ENCODE measurements at places on chromosomes 16 and 17.

DNA sequence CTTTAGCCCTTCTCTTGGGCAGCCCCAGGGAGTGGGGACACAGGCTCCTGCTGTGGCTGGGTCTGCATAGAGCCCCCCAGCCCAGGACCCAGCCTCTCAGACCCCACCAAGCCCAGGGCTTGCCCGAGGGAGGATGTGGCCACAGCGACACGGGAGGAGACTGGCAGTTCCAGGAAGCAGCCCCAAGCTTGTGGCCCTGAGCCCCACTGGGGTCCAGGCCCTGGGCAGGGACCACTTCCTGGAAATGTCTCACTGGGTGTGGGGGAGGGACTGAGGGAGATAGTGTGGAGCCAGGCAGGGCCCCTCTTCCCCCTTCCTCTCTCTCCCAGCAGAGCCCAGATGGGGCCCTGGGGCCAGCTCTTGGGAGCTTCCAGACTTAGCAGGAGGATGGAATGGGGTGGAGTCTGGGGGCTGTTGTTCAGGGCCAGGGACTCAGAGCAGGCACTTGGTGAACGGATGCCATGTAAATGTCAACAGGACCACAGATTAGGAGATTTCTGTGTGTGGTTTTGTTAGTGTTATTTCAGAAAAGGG, 35.3 kb downstream of the ADGRG5 start:
- no peak for DNase-seq

DNA sequence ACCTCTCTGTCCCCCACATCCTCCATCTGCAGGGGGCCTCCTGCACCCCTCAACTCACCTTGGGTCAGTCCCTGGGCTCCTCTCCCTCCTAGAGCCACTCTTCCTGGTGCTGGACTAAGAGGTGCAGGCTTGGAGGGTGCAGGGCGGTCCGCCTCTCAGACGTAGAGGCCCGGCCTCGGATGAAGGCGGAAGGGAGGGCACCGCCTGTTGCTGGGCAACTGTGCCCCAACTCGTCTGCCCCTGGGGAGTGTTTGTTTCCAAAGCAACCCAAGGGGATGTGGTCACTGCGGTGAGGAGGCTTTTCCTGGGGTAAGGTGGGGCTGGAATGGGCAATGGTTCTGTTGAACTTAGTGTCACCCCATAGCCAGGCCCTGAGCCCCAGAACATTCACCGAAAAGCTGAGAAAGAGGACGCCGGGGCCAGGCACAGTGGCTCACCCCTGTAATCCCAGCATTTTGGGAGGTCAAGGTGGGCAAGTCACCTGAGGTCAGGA, at the start of gene C16orf54:
Gene C16orf54, minus strand, starts transcription at position 138 of the 493 bp plus-strand sequence. CDS start 1,039 bp downstream, outside the sequence.
- DNase-seq: no peak

- DNase-seq: no peak
Measured at GRCh38 chr16:10367616-10368188, 18.2 kb upstream of the ATF7IP2 start.

DNA sequence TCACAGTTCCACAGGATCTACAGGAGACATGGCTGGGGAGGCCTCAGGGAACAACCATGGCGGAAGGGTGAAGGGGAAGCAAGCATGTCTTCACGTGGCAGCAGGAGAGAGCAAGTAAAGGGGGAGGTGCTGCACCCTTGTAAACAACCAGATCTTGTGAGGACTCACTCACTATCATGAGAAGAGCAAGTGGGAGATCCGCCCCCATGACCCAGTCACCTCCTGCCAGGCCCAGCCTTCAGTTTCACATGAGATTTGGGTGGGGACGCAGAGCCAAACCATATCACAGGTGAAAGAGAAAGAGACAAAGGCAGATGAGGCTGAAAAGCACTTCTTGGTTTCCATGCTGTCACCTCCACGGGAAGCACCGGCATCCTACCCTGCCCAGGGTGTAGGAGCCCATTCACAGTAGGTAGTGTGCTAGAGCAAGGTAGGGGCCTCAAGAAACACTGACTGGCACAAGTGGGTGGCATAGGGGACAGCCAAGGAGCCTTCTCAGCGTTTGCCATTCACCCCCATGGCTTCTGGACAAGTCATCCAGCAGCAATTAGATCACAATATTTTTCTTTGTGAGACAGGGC, 6.6 kb downstream of the NARF start:
- DNase-seq: no peak

GRCh38 chr17:71869293-71869692, 251.5 kb upstream of the SOX9 start:
- DNase-seq: no peak

DNA sequence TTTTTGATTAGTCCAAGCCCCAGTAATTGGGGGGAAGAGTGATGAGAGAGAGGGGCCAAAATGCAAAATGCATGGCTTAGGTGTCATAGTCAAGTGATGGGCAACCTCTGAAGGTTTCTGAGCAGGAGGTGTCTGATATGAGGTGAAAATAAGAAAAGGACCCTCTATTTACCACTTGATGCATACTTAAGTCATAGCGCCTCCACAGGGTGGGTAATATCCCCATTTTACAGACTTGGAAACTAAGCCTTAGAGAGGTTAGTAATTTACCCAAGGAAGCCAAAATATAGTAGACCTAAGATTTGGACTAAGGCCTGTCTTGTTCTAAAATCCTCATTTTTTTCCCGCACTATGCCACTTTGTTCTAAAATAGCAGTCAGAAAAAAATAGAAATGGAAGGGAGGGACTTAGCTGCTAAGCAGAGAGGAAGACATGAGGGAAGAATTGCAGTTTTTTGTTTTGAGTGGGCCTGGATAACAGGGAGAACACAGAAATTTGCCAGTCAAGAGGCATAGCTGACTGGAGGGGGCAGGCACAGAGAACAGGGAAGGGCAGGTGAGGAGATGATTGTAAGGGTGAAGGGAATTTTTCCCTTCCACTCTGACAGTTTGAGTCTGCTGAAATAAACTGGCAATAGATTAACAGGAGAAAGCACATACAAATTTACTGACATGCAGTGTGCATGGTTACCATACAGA, 2.3 kb upstream of the GRB2 start:
- DNase-seq: no peak

- peak; percentile 44 for DNase-seq
Measured at GRCh38 chr16:86899757-86900156, 321.4 kb downstream of the FOXL1 start.

GRCh38 chr17:57608369-57609124, 136.6 kb downstream of the CCDC182 start:
- no peak for DNase-seq

DNA sequence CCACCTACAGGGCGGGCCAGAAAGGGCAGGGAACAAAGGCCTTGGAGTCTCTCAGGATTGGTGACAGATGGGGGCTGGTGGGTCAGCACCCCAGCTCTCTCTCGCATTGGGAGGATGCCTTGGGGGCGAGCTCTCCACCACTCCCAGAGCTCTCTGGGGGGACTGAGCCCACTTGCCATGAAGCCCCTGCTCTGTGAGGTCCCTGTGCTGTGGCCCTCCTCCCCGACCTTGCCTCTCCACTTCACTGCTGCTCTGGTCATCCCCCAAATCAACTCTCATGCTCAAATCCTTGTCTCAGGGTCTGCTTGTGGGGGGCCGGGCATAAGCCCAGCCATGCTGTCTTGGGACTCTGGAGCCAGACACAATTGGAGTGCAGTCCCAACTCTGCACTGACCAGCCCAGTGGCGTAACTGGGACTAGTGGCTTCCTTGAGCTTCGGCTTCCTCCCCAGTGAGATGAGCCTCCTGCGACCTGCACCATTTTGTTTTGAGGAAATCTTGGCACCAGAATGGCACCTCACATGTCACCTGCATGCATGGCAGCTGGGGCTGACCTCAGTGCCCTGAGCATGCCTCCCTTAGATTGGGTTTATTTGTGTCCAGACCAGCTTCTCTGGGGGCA, 184.5 kb downstream of the IRF8 start:
- no peak for DNase-seq

GRCh38 chr17:61847659-61848058, 15.7 kb downstream of the BRIP1 start:
- no peak for DNase-seq

DNA sequence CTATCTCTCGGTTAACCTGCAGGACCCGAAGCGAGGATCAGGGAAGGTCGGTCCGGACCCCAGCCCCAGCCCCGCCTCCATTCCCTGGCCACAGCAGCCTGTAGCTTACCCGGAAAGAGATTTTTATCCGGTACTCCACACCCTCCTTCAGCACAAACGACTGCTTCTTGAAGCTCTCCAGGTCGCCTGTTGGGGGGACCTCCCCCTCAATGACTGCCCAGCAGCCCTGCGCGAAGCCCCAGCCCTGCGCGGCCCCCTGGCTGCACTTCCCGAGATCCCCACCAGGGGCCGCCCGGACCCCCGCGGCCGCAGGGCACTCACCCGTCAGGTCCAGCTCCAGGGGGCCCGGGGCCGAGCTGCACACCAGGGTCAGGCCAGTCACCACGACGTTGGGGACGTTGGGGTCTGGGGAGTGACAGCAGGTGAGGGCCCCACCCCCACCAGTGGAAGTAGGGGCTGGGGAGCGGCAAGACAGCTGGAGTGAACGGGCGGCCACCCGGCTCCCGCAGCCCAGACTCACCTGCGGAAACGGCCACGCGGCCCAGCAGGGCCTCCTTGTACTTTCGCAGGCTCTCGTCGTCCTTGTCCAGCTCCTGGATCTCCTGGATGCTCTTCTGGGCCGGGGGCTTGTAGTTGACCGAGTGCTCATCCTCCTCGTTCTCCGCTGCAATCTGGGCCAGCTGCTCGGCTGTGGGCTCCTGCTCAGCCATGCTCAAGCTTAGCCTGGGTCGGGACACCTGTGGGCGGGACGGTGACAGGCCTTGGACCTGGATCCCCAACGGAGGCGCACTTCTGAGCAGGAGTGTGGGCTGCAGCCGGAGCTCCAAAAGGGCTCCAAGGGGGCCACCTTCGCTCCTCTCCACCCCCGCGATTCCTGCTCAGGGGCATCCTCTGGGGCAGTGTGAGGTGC, 1.7 kb downstream of the ARHGDIA start:
- peak; percentile 9 for DNase-seq

DNA sequence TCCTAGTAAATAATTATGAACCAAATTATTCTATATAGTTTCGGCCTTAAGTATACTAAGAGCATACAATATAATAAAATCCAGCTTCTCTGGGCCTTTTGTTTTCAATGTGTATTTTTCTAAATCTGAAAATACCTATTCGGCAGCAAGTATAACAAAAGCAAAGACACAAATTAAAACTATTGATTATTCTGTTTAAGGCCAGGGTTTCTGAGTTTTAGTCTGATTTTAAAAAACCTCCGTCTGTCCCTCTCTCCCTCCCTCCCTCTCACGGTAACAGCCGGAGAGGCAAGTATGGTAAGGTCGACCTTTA, 1.5 kb downstream of the TOB1 start:
- DNase-seq: no peak

DNA sequence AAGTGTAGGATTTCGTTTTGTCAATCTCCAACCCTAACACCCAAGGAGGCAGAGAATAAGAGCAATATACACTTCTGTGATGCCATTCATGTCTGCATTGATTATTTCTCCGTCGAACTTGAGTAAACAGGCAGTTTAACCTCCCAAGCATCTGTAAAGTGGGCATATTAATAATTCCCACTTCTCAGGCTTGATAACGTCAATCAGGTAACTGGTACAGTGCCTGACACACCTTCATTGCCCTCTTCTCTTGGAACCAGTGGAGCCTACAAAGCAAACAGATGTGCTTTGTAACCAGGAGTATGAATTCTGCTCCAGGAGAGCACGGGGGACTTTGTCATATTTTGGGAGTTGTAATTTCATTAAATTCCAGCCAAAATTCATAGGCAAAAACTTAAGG, 32.5 kb upstream of the PLCG2 start:
- DNase-seq: no peak

- DNase-seq: no peak
Measured at GRCh38 chr17:79047923-79048825, 24.2 kb downstream of the C1QTNF1 start.

DNA sequence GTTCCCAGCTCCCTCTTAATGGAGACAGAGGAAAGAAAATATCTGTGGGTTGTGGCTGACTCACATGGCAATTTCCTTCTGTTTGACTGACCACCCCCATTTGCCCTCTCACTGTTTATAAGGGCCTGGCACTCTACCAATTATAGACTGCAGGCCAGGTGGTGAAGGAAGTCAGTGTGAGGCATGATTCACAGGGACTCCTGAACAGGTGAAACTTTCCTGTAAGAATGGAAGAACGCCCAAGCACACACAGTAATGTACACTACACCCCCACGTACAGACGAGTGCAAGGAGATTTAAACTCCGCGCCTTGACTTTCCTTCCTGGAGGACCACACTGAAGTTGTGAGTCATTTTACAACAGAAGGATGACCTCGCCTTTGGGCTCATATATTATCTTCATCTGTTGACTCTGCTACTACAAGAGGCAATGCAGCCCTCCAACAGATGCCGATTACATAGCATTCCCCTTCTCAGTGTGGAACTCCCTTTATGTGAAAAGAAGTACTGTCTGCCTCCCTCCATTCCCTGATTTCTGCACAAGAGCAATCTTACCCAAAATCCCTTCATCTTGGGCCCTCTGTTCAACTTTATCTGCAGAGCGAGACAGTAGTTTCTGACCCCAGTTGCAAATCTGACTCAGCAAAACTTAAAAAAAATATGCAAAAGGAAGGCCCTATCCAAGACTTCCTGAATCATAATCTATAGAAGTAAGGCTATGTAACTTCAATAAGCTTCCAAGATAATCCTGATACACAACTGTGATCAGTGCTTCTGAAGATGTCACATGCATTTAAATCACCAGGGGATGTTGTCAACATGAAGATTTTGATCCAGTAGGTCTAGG, 163.6 kb downstream of the SHISA6 start:
- no peak for DNase-seq

DNA sequence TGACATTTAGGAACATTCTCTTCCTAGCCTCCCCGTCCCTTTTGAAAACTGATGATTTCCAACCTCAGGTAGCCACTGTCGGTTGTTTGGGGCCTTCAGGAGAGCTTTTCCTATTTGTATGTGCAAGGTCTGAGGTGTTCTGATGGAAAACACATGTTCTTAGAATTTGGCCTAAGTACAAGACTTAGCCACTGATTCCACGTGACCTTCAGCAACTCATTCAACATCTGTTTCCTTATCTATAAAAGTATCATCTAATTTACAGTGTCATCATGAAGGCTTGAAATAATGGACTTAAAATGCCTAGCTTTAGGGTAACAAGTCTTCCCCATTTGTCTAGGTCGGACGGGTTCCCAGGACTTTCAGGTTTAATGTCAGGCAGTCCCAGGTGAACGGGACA, 259.3 kb downstream of the SOX9 start:
- DNase-seq: no peak

GRCh38 chr17:81405411-81405872, 10.2 kb downstream of the BAHCC1 start:
- no peak for DNase-seq

GRCh38 chr16:695355-696089, 5.3 kb upstream of the WDR24 start:
- no peak for DNase-seq

DNA sequence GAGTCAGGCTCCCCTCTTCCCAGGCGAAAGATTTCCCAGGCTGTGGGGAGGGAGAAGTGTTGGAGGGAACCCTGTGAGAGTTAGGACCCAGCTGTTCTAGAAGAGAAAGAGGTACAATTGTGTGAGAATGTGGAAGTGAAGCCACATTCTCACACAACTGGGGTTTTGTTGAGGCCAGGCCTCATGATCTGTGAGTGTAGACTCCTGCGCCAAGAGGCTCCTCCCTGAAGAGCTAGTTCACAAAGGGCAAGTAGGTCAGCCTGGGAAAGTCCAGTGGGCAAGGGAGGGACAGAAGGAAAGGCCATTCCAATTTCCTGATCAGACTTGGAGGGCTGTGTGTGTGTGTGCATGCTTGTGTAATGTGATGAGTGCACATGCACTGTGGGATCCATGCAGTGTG, 15.2 kb downstream of the CD300LF start:
- DNase-seq: no peak

GRCh38 chr16:675884-676564, 553 bp downstream of the RHBDL1 start:
- DNase-seq: no peak

GRCh38 chr17:72173499-72174116, 52.8 kb downstream of the SOX9 start:
- peak; percentile 60 for DNase-seq

GRCh38 chr16:56985288-56985961, 3.9 kb upstream of the NLRC5 start:
- peak; percentile 83 for DNase-seq

All from brain microvascular endothelial cell (primary cell).